ENCODE measurements at places on chromosomes 7 and 10.

- no peak for DNase-seq
These were observed 74.1 kb downstream of the DNAH11 start for GRCh38 chr7:21616796-21617436.

DNA sequence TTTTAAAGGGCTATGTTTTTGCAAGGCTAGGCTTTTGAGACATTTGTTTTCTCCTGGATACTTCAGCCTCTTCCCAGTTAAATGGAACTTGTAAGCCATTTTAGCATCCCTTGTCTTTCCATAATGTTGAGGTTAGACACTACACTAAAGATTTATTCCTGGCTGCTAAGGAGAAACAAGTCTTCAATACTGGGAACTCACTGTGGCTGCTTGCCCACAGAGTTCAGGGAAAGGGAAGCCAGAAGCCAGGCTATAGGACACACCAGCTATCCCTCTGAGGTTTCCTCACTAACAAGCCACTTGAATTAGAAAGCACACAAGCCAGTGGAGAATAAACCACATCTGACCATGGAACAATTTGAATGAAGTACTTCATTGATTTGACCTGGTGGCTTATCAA is 421.7 kb upstream of the CHRM2 start:
- DNase-seq: no peak

GRCh38 chr10:6135589-6136168 is 46.8 kb downstream of the RBM17 start:
- no peak for DNase-seq

- no peak for DNase-seq
These were observed at the start of gene ABCB4 for GRCh38 chr7:87475359-87476178. TSS of gene ABCB4 (minus strand) at chr7:87475680. CDS start at chr7:87475465, 215 bp downstream.

DNA sequence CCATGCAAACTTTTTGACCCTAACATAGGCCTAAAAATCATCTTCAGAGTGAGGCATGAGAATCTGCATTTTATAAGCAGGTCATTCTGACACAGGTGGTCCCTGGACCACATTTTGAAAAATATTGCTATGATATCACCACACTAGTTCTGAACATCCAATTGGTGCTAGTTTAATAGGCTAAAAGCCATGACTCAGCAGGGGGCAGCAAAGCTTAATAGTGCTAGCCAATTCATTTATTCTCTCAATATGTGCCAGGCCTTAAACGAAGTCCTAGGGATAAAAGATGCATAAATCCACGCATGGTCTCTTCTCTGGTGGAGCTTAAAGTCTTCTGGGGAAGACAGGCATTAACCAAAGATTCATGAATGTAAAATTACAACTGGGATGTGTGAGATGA is 10.2 kb upstream of the SLC25A28 start:
- DNase-seq: peak; percentile 33

DNA sequence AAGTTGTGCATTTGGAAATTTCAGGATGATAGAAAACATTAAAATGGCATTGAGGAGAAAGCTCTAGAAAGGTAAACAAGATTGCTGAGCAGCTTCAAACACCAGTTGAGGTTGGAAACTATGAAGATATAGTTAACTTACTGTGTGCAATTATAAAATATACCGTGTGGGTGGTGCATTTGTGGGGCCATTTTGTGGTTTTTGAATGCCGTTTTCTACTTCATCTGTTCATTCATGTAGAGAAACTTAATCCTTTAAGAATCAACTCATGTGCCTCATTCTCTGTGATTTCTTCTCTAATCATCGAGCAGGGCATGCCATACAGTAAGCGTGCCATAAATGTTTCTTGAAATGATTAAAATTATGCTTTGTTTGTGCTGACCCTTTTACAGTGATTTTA is 232.8 kb upstream of the TEX47 start:
- no peak for DNase-seq

DNA sequence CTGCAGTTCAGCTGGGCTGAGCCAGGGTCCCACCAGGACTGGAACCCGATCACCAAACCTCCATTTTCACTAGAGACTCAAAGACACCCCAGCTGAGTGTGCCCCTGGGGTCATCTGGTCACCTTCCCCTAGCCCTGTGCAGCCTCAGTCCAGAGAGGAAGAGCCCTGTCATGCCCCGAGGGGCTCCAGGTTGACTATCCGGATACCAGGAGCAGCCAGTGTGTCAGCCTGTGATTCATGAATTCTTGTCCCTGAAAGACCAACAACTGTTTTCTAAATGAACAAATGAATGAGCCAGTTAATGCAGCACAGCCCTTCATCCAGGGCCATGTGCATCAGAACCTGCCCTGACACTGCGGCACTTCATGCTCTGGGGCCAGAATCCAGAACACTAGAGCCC is 201.9 kb upstream of the TCERG1L start:
- no peak for DNase-seq

DNA sequence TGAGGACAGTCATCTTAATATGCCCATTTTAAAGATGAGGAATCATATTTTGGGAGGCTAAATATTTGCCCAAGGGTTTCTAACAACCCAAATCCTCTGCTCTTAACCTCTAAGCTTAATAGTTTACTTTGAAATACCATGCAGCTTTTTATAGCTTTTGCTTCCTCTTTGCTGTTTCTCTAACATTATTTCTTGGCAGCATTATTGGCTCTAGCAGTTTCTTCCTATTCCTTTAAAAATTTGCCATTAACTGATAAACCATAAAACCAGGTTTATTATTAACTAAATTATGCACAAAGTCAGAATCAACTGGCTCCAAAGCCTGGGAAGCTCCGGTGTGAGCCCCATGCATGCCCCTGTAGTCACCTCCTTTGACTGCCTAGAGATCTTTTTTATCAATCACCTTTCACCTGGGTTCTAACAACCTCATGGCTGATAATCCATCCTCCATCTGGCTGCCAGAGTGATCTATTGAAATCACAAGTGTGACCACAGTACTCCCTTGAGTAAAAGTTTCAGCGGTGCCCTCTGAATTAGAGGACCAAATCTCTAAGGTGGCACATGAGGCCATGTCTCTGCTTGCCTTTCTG is 62.4 kb downstream of the ITGB8 start:
- DNase-seq: no peak
